ENCODE measurements at places on chromosomes 3 and 15.

DNA sequence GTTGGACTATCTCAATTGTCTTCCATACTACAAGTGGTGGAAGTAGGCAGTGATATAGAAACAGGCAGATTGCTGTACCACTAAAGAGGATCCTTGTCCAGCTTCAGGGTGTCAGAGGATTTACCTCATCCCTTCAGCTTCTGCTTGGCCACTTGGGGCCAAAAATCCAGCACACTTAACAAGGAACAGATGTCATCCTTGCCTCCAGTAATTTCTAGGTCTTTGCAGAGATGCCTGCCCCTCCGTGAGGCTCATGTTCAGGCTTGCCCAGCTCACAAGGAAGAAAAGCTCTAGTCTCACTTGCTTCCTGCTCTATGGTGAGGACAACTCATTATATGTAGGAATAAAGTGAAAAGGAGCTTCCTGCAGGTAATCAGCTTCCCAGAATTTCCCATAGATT lies 510.3 kb downstream of the EPHA3 start:
- H3K27me3 ChIP-seq = no peaks in the 10 kb centered on the region
- H3K4me3 ChIP-seq = no peak overlapping the region
- H3K27ac ChIP-seq = no peak overlapping the region
- no peak for DNase-seq
- no peaks in the 10 kb centered on the region for H3K4me1 ChIP-seq
- no peaks in the 10 kb centered on the region for H3K36me3 ChIP-seq

GRCh38 chr3:15273227-15273626 lies 59.2 kb downstream of the SH3BP5 start:
- H3K27me3 ChIP-seq = no peaks in the 10 kb centered on the region
- no peaks in the 10 kb centered on the region for H3K36me3 ChIP-seq
- no peak for DNase-seq
- no peak overlapping the region for H3K27ac ChIP-seq
- H3K4me1 ChIP-seq = no peaks in the 10 kb centered on the region

DNA sequence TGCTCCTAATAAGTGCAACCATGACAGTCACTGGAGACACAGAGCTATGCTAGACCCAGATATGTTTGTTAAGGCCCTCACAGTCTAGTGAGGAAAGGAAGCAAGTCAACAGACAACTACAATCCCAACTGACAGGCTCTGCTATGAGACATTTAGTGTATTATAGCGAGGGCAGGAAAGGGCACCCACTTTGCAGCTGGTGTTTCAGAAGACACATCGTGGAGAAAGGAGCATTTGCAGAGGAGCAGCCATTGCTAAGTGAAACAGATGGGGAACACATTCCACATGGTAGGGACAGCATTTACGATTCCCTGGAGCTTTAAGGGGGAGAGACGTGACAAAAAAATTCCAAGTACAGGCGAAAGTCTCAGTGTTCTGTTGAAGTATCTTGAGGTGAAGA lies 685.6 kb downstream of the AGBL1 start:
- H3K27ac ChIP-seq = no peak overlapping the region
- H3K4me3 ChIP-seq = no peak overlapping the region
- no peaks in the 10 kb centered on the region for H3K27me3 ChIP-seq

GRCh38 chr3:134527037-134527436 lies 41.2 kb downstream of the CEP63 start:
- no peak overlapping the region for H3K4me3 ChIP-seq
- H3K36me3 ChIP-seq = no peaks in the 10 kb centered on the region
- no peak for DNase-seq

DNA sequence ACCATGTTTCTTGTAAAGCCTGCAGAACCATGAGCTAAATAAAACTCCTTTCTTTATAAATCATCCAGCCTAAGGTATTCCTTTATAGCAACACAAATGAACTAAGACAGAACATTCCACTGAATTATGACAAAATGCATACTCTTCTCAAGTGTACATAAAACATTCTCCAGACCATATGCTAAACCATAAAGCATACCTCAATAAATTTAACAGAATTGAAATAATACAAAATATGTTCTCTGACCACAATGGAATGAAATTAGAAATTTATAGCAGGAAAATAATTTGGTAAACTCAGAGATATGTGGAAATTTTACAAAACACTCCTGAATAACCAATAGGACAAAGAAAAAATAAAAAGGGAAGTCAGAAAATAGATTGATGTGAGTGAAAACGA lies 88.6 kb downstream of the KLF13 start:
- H3K4me1 ChIP-seq = no peaks in the 10 kb centered on the region
- no peak overlapping the region for H3K27ac ChIP-seq
- no peak overlapping the region for H3K4me3 ChIP-seq
- H3K36me3 ChIP-seq = no peaks in the 10 kb centered on the region

DNA sequence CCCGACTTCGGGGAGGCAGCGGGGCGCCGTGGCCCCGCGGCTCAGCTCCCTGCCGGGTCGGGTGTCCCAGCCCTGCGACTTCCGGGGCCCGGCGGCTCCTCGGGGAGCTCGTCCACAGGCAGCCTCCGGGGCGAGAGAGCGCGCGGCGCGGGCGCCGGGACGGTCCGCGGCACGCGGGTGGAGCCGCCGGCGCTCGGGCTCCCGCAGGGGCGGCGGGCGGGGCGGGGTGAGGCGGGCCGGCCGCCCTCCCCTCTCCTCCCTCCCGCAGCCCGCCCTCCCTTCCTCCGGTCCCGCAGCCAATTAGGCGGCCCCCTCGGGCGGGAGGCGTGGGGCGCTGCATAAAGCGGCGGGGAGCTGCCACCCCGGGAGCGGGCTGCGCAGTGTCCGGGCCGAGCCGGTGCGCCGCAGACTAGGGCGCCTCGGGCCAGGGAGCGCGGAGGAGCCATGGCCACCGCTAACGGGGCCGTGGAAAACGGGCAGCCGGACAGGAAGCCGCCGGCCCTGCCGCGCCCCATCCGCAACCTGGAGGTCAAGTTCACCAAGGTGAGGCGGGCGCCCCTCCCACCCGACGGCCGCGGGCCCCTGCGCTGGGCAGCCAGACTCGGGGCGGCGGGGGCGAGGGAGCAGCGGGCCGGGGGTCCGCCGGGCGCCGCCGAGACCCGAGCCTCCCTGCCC lies at the start of gene ALDH1A3:
Gene ALDH1A3 (plus strand): TSS at position 368 of the 675 bp plus-strand sequence. CDS start 77 bp downstream, at position 445.
- H3K27ac ChIP-seq = no peak within 1 kb of the TSS
- H3K4me3 ChIP-seq = peak within 1 kb of the TSS; percentile 16
- DNase-seq = no peak

GRCh38 chr3:192817506-192817905 lies 90.2 kb upstream of the FGF12 start:
- DNase-seq = no peak
- H3K4me1 ChIP-seq = no peaks in the 10 kb centered on the region
- H3K36me3 ChIP-seq = no peaks in the 10 kb centered on the region
- no peak overlapping the region for H3K4me3 ChIP-seq

DNA sequence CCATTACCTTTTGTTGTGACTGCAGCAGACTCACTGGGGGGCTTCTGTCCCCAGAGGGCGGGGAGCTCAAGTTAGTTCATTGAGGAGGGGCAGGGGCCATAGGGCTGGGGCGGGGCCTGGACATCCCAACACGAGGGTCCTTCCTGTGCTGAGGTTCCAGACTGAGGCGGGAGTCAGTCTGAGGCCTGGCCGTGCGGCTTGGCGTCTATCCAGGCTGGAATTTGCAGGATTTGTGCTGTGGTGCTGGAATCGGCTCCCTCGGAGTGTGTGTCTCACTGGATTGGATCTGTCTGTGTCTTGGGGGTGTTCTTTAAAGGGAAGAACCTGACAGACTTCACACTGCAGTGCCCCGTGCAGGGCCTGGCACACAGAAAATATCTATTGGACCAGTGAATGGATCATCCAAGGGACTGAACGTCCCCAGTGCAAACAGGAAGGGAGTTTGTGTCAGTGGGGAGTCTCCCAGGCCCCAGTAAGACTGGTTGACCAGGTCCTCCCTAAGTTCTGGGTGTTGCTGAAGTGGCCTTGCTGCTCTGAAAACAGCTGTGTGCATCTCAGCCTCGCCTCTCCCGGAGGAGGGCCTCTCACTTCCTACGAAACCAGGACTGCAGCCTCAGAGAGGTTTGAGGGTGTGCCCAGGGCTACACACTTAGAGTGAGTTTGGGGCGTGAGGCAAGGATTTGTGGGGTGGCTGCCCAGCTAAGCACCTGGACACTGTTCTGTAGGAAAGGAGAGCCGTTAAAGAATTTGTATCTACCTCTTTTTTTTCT lies 26.1 kb downstream of the GOLGA6L2 start:
- H3K4me3 ChIP-seq = no peak overlapping the region
- DNase-seq = no peak
- no peak overlapping the region for H3K27ac ChIP-seq
- no peaks in the 10 kb centered on the region for H3K36me3 ChIP-seq
- H3K27me3 ChIP-seq = no peaks in the 10 kb centered on the region

DNA sequence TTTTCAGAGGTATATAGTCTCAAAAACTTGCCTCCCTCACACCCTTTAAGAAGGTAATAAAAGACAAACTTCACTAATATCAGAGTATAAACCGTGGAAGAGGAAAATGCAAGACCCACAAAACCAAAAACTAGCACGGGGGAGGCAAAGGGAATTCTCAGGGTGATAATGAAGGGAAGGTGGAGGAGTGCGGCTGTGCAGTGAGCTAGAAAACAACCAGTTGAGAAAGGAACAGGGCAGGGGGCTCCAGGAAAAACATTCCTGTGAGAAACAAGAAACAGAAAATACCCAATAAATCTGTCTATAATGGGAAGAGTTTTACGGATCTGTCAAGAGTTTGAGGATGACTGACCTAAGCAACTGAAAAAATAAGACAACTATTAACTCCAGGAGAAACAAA lies 31.6 kb downstream of the TAMM41 start:
- no peaks in the 10 kb centered on the region for H3K27me3 ChIP-seq
- H3K27ac ChIP-seq = no peak overlapping the region
- H3K4me3 ChIP-seq = no peak overlapping the region

DNA sequence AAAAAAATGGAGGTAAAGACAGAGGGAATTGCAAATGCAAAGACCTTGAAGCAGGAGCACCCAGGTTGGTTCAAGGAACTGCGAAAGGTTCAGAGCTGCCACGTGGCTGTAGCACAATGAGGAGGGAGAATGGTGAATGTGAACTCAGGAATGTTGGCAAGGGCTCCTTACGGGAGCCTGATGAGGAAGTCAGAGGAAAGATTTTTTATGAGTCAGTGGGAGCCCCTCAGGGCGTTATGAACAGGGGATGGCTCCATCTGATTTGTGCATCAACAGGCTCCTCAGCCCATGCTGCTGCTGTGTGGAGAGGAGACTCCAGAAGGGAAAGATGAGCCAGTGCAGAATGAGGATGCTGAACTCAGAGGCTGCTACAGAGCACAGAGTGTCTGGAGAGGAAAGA lies 194.4 kb downstream of the ARRDC4 start:
- H3K27me3 ChIP-seq = no peaks in the 10 kb centered on the region
- H3K36me3 ChIP-seq = no peaks in the 10 kb centered on the region
- no peak for DNase-seq
- no peak overlapping the region for H3K4me3 ChIP-seq
- H3K4me1 ChIP-seq = no peaks in the 10 kb centered on the region

- no peaks in the 10 kb centered on the region for H3K4me1 ChIP-seq
- H3K27me3 ChIP-seq = no peaks in the 10 kb centered on the region
- H3K4me3 ChIP-seq = no peak overlapping the region
- no peak for DNase-seq
These were observed 98.8 kb downstream of the MME start for GRCh38 chr3:155178810-155179436.

- no peaks in the 10 kb centered on the region for H3K27me3 ChIP-seq
- no peak for DNase-seq
- H3K36me3 ChIP-seq = no peaks in the 10 kb centered on the region
- H3K4me3 ChIP-seq = no peak overlapping the region
- H3K4me1 ChIP-seq = no peaks in the 10 kb centered on the region
These were observed 200.7 kb downstream of the MBNL1 start for GRCh38 chr3:152469248-152470025.

DNA sequence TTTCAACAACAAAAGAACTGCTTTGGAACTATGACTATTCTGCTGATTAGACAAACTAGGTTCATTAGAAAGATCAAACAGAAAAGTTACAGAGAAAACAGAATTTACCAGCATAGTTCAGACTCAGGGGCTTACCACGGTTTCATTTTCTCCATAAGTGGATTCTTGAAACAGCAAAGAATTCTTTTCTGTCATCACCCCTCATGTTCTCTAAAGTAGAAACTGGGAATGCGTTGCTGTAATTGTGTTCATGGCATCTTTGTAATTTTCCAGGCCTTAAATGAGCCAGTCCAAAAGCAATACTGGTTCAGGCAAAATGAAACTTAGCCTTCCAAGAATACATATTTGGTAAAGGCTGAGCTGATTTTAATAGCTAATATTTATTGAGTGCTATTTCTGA lies 287.8 kb downstream of the CHL1 start:
- no peak for DNase-seq
- no peaks in the 10 kb centered on the region for H3K27me3 ChIP-seq
- H3K36me3 ChIP-seq = no peaks in the 10 kb centered on the region
- no peaks in the 10 kb centered on the region for H3K4me1 ChIP-seq
- H3K4me3 ChIP-seq = no peak overlapping the region

DNA sequence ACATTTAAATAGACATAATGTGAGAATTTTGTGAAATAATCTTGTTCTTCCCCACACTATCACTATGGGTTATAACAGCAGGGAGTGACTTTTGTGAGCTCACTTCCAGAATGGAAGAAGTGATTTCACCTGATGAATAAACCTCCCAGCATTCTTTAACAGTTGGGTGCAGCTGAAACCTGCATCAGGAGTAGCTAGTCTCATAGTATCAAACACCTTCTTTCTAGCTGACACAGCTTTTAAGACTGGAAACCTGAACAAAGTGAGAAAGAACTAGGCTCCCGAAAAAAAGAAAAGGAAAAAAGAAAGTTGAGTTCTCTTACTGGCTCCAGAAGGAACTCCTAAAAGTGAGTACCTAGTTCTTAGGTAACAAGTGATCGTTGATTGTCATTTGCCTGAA lies 61.1 kb upstream of the UNC13C start:
- H3K27ac ChIP-seq = no peak overlapping the region
- H3K4me1 ChIP-seq = no peaks in the 10 kb centered on the region
- H3K36me3 ChIP-seq = no peaks in the 10 kb centered on the region
- no peaks in the 10 kb centered on the region for H3K27me3 ChIP-seq
- no peak overlapping the region for H3K4me3 ChIP-seq
- DNase-seq = no peak

DNA sequence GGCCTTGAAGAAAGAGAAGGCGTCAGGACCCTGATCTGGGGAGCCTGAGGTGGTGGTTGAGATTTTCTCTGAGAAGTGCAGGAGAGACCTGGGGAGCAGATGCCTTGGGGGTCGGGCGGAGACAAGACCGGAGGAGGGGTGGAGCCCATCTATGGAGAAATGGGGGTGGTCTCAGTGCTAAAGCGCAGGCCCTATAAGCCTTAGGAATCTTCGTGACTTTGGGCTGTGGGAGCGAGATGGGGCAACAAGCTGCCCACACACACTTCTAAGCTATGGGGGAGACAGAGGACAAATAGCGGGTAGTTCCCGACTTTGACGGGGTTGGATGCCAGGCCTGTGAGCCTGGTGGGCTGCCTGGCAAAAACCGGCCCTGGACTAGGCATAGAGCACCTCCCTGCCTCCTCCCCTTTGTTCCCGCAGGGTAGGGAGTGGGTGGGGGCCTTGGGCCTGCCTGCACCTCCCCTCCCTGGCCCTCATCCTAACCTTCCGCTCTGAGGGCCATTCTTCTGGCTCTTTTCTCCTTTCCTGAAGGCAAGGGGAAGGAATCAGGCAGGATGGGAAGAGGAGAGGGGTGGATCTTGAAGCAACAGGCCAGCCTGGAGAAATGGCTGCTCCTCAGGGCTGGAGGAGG lies 880 bp downstream of the NISCH start:
- H3K27ac ChIP-seq = peak overlapping the region; percentile 73
- H3K4me3 ChIP-seq = peak overlapping the region; percentile 66
- no peaks in the 10 kb centered on the region for H3K4me1 ChIP-seq
- no peak for DNase-seq
- H3K27me3 ChIP-seq = no peaks in the 10 kb centered on the region

Measured in right lobe of liver (tissue), 6 donors.